Cardiac muscle cell (in vitro differentiated cells and primary cell): ENCODE measurements at places on chromosomes 13 and 19. TPM values are rescaled to one million over a fixed set of nuclear protein-coding genes. Genes with fewer than 3 reads are reported as not detected.

DNA sequence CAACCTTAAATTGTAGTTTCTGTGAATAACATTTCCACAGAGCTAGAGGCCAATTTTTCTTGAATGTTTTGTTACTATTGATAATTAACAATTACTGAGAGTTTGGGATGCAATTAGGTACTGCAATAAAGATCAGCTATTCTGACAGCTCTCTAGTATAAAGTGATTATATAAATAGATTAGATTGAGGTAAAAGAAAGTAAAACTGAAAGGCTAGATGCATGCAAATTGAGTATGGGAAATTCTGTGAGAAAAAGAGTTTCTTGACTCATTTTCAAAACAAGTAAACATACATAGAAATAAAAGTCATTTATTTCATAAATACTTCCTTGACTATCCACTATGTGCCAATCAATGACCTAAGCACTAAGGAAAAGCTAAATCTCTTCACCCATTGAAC lies 1087.5 kb upstream of the ATXN8OS start:
- no peak overlapping the region for H3K4me3 ChIP-seq
- H3K27me3 ChIP-seq = no peaks in the 10 kb centered on the region

GRCh38 chr19:18223860-18224524 lies 2.2 kb downstream of the PDE4C start:
- DNase-seq = peak; percentile 54
- H3K27me3 ChIP-seq = no peaks in the 10 kb centered on the region
- no peak overlapping the region for H3K27ac ChIP-seq
- no peaks in the 10 kb centered on the region for H3K4me1 ChIP-seq
- no peaks in the 10 kb centered on the region for H3K36me3 ChIP-seq

The CGB8 gene
- not detected in 2 replicates for polyA plus RNA-seq

The LGALS7B gene
- not detected in 2 replicates for polyA plus RNA-seq
